ENCODE measurements at places on chromosomes 7 and 10.

GRCh38 chr7:151710646-151711434 lies 166.1 kb downstream of the PRKAG2 start:
- no peak for DNase-seq

DNA sequence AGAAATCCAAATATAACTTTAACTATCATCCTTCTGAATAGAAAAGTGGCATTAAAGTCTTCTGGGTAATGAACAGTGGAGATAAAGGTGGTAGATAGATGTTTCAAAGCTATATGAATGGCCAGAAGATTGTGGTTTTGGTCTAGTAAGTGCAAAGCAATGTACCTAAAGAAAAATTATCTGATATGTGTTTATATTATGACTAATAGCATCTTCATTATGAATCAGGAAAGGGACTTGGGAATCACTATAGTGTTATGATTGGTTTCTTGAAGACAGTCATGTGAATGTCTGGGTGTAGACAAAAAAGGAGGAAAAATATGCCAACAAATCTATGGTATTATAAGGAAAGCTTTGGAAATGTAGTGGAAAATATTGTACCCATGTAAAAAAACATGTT lies 3.0 kb downstream of the ZNF518A start:
- DNase-seq: no peak

- no peak for DNase-seq
Measured at GRCh38 chr10:45500798-45501197, 126.8 kb downstream of the ALOX5 start.

DNA sequence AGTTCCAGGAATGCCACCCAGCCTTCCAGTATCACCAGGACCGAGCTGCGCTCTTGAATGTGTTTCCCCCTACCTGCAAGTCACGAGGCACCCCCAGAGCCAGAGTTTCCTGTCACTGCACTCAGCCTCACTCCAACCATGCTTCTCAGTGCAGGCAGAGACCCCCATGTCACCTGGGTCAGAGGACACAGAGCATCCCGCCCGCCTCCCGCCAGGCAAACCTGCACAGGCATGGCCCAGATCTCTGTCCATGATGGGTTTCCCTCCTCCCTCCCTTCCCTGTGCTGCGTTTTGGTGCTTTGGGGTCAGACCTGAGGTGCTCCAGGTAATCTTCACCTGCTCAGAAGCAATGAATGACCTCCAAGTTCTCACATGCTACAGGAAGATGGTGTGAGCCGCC lies 3.1 kb upstream of the RET start:
- DNase-seq: no peak

GRCh38 chr7:127251036-127251464 lies 1.7 kb downstream of the GRM8 start:
- no peak for DNase-seq

Measured in stimulated activated CD8-positive, alpha-beta memory T cell treated with anti-CD3 and anti-CD28 coated beads, Interleukin-2, amount 100 ng/mL, for 1 hour (primary cell).